Forelimb muscle (tissue), 1 donor: ENCODE measurements at places on chromosomes 16 and 17. TPM values are rescaled to one million over a fixed set of nuclear protein-coding genes. Genes with fewer than 3 reads are reported as not detected.

DNA sequence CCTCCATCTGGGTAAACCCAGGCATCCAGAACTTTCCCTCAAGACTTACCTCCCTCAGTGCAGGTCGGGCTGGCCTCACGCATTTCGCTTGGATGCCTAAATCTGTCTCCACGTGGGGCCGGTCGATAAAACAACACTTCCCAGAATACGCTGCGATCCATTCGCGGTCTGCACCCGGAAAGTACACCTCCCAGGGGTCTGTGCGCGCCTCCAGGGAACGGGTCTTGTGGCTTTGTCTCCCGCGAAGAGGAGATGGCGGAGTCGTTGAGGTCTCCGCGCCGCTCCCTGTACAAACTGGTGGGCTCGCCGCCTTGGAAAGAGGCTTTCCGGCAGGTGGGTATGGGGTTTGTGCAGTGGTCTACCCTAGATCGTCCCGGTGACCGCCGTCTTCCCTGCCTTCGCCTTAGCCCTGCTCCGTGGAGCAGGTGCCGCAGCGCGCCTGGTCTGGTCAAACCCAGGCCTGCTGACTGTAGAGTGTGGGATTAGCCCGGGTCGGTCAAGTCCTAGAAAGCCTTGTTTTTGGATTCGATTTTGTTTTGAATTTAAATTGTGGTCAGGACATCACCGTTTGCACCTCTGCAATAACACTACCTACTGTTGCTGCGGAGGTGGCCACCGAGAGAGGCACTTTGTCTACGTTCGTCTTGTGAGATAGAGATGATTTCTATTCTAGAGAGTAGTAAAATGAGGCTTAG, at the start of gene RPAIN:
RPAIN (plus strand) TSS at position 224 of the 695 bp plus-strand sequence; CDS start at position 253, 29 bp downstream.
- peak; percentile 60 for DNase-seq

Gene LPO
- 0.19 TPM for polyA plus RNA-seq

DNA sequence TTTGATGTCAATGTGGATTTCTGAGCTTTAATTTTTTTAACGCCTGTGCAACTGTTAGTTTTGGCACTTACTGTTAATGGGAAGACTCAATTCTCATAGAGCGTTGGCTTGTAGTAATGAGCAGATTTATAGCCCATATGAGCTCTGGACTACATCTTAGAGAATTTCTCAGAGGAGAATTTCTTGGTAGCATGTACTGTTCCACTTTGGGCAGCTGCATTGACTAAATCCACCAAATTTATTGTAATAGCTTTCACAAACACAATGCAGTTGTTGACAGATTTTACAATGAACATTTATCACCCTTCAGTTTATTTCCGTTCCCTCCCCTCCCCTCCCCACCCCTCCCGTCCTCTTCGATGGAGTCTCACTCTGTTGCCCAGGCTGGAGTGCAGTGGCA, 193.9 kb downstream of the PRKCA start:
- no peak for DNase-seq

Gene NOTUM
- polyA plus RNA-seq, result 4.9 TPM

GRCh38 chr16:27703545-27703944, 153.6 kb downstream of the KATNIP start:
- no peak for DNase-seq

- no peak for DNase-seq
These were observed 29.5 kb upstream of the PIK3R6 start for GRCh38 chr17:8896641-8897635.

Gene ADAMTS18
- 0.92 TPM for polyA plus RNA-seq

Gene XPO6
- 58.1 TPM for polyA plus RNA-seq

GRCh38 chr16:73408311-73408710, 360.4 kb upstream of the ZFHX3 start:
- no peak for DNase-seq

DNA sequence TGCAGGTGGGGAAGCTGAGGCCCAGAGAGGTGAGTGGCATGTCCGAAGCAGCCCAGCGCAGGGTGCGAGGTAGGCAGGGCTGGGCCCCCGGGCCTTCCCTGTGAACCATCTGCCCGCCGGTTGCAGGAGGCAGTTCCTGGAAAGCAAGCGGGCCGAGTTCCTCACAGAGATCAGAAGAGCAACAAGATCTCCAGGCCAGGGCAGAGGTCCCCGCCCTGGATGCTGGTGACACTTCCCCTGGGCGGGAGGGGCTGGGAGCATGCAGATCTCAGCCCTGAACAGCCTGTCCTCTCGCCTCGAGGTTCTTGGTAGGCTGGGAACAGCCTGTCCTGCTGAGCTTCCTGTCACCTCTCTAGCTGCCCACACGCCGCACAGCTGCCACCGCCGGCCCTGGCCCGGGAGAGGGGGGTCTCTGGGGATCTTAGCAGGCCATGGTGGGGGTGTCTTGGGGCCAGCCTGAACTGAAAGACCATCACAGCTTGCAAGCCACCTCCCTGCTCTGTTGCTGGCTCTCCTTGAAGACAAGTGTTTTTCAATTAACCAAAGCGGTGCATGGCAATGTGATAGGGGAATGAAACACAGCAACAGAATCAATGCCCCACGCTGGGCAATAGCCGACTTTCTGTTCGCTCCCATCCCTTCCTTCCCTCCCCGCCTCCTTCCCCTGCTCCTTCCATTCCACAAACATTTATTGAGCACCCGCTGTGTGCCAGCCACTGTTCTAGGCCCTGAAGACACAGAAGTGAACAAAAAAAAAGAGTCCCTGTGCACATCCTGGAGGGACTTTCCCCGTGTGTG, 31.7 kb downstream of the SOCS1 start:
- DNase-seq, result no peak

Gene CIITA
- 3.2 TPM for polyA plus RNA-seq

DNA sequence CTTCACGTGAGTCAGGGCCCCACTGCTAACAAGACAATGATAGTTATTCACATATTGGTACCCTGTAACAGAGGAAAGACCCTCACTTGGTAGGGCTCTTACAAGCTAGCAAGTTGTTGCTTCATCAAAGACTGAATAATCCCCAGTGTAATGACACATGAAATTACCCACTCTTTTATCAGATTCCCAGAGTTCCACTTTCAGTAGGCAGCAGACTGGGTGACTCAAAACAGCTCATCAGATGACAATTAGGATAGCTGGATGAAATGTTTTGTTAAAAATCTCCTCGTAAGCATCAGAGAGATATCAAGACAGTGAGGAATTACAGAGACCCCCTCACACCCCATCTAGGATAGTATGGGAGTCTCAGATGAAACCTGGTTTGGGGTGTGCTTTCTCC, 6.8 kb upstream of the OR1E2 start:
- DNase-seq, result no peak

Gene TMEM235
- polyA plus RNA-seq, result not detected

Gene HBA2
- polyA plus RNA-seq, result 3,429 TPM

DNA sequence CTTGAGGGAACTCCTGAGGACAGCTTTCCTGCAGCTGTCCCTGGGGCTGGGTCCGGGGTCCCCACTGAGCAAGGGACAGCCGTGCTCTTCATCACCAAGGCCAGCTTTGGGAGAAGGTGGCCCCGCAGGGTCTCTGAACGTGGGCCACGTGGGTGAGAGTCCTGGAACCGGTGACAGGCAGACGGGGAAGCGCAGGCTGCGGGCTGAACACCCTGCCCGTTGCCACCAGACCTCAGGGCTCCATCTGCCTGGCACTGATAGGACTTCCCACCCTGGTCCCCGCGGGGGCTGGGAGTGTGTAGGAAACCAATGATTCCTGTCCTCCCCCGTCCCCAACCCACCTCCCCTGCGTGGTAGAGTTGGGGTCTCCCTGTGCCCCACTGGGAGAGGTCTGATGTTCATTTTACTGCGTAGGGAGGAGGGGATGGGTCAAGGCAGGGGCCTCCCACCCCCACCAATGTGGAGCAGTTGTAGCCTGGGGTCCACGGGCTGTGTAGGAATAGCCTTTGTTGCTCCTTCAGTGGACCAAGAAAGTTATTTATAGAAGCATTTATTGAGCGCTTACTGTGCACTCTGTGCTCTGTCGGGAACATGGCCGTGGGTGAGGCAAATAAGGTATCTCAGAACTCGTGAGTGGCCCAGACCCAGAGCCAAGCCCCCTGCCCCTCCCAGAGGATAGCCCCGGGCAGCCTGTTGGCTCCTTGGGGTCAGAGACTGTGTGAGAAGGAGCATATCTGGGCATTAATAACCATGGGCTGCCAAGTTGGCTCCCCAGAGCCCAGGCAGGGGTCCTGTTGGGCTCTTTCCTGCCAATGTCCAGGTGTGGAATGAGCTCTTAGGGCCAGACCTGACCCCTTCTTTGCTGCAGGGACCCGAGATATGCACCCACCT, 1.3 kb downstream of the ADGRG1 start:
- DNase-seq, result no peak

- no peak for DNase-seq
These were observed 35.3 kb upstream of the XYLT2 start for GRCh38 chr17:50310455-50311111.

Gene SLC13A2
- not detected for polyA plus RNA-seq
